ENCODE measurements at places on chromosomes 4 and X.

DNA sequence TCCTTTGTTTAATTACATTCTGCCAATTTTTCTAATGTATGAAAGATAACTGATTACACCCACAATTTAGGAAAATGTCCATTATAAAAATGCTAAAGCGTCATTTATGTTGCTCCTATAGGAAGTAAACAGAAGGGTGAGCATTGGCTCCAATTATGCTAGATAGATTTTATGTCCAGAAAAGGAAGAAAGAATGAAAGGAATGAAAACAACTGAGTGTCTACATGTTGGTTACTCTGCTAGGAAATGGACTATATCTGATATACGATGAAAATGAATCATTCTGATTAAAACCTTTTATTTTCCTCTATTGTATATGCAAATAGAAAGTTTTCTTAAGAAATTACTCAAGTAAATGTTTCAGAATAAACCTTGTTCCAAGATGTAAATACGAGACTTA, 1.6 kb downstream of the ENAM start:
- no peak for DNase-seq

- DNase-seq: no peak
Measured at GRCh38 chr4:15262396-15262795, 165.4 kb upstream of the C1QTNF7 start.

DNA sequence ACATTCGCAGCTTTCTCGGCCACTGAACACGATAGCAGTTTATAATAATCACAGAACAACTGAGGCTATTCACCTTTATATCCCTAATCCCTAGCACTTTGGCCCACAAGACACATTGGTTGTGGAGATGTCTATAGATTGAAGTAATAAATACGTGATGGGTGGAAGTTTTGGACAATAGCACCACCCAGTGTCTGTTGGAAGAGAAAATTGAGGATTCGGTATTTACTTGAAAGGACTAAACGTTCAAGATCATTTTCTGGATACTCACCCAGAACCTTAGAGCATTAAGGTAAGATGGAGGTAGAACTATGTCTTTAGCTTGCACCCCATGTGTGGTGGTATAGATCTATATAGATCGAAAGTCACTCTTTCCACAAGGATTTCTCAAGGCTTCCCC, 787 bp upstream of the TMSB15A start:
- no peak for DNase-seq

GRCh38 chr4:13887010-13887409, 259.5 kb upstream of the BOD1L1 start:
- DNase-seq: no peak

DNA sequence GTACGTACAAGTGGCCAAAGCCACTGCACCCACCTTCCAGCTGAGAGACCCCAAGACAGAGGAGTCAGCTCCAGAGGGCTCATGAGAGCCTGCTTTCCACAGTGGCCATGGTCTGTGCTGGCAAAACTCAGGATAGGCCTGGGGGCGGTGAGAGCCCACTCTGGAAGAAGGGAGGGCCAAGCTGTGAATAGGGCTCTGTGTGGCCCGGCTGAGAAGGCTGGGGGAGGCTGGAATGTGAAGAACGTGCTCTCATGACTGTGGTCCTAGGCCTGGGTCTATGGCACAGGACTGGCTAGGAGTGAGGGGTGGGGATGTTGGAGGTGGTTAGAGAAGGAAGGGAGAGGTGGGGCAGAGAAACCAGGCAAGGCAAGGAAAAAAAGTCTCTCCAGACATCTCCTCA, 13.3 kb downstream of the STARD8 start:
- DNase-seq: no peak

DNA sequence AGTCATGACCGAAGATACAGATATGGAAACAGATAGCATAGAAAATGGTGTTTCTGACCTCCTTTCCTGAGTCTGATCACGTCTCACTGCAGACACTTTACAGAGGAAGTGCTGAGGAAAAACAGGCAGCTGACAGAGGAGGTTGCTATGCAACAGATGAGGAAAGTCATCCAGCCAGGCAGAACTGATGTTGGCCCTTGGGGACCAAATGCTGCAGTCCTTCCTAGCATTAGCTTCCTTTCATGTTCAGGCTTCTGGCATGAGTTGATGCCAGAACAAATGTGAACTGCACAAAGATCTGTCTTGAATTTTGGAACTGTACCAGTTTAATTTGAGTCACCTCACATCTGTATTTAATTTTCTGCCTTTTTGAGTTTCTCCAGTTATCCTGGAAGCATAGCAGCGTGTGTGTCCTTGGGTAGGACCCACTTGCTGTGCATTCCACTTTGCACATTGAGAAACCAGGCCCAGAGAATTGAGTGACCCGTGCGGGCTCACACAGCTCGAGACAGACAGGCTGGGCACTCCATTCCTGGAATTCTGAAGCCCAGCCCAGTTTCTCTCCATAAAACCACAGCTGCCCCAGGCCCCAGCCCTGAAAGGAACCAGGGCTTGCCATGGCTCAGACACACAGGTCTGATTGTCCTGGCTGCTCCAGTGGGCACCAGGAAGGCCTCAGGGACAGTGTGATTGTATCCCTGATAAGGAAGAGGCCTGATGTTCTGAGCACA, 1.4 kb upstream of the MAGED1 start:
- no peak for DNase-seq

GRCh38 chr4:138696771-138697170, 318.8 kb upstream of the NOCT start:
- DNase-seq: no peak

GRCh38 chr4:137703195-137703594, 170.9 kb upstream of the PCDH18 start:
- DNase-seq: no peak

DNA sequence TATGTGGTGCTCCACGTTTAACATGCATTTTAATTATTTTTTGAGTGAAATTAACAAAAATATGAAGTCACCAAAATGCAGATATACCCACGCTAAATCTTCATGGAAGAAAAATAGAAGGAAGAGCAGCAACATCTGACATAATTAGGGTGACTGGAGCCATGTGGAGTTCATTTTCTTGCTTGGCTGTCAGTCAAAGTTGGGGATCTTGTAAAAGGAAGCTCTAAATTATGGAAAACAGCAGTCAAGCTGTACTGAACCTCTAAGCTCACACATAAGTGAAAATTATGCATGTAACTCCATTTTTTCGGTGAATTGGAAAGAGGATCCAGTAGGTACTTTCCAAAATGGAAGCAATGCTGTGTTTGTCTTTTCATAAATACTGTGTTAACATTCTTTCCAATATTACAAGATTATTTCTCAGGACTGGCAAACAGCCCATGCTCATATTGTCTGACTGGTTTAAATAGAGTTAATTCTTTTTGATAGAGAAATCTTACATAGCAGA, 9.7 kb upstream of the PDGFC start:
- DNase-seq: no peak

DNA sequence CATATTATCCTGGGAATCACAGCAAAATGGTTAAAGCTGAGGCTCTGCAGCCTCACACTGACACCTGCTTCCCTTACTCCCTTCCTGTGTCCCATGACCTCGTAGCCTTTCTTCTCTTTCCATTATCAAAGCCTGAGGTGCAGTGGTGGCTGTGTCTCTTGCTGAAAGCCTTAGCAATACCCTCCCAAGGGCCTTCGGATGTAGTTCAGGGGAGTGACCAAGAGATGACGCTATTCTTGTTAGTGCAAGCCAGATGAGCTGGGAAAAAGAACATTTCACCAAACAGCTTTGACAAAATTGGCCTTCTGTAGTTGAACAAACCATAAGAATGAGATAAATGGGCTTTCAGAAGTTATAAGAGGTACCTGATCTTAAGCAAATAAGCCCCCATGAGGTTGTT, 31.6 kb downstream of the SMIM10L2A start:
- no peak for DNase-seq

- DNase-seq: no peak
Measured at GRCh38 chrX:12139934-12140611, 1.8 kb downstream of the FRMPD4 start.

DNA sequence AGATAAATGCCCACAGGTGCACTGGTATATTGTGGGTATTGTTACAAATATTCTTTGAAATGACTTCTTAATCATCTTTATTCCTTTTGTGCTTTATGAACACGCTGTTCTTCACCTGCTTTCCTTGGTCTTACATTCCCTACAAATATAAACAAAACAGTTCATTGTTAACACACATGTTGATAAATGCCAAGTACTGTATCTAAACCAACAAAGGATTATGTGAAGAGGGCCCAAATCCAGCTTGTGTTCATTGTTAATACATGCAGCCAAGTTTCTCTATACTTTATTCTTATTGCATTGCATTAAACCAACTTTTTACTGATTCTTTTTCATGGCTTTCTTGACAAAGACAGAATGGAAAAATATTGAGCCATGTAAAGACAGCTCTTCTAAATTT, 42.8 kb downstream of the AREG start:
- DNase-seq: no peak

- no peak for DNase-seq
Measured at GRCh38 chr4:147247579-147247978, 233.3 kb upstream of the EDNRA start.

DNA sequence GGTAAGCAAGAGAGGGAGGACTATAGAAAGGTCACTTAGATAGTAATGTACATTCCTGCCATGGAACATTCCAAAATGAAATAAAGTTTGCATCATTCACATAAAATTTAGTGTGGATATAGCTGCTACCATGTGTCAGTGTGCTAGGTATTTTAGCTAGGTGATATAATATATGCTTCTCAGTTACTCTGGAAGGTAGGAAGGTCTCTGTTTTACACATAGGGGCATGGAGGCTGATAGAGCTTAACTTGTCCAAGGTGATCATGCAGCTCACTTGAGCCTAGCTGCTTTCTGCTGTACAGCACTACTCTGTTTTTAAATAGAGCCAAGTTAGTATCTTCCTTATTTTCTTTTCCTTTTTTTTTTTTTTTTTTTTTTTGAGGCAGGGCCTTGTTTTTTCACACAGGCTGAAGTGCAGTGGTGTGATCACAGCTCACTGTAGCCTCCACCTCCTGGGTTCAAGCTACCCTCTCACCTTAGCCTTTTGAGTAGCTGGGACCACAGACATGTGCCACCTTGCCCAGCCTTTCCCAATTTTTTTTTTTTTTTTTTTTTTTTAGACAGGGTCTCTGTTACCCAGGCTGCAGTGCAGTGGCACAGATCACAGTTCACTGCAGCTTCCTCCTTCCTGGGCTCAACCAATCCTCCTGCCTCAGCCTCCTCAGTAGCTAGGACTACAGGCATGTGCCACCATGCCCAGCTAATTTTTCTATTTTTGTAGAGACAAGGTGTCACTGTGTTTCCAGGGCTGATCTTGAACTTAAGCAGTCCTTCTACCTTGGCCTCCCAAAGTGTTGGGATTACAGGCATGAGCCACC, 10.4 kb downstream of the AFF1 start:
- DNase-seq: no peak

DNA sequence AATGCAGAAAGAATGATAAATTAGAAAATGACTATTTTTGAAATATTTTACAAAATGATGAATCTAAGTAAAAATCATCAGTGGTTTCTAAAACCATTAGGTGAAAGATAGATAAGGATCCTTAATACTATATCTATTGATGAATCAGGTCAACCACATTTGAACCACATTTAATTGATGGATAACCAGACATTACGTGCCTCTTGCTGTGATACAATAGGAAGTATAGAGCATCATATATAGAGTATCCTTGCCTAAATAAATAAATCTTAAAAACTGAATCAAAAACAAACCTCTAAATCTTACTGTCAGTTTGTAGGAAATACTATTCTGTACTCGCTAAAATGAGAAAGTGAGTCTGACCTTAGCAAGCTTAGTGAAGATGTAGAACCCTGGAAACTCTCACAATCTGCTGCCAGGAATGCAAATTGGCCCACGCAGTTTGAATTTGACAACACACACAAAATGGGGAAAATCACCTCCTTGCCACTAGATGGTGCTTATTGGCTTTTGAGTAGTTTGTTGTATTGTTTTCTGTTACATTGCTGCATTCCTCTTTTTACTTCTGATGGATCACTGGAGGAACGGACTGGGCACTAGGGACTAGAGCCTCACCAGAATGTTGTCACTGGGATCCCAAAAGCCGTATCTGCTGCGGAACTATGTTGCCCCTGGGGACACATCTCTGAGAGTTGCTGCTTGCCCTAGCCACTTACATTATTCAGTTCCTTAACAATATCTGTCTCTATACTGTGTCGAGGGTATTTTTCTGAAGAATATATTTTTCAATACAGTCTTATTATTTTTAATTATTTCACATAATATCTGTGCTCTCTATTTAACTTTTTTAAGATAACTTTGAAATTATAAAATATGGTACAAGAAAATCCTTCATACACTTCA, 25.4 kb upstream of the SLAIN2 start:
- peak; percentile 28 for DNase-seq

GRCh38 chrX:24025741-24026403, 1.1 kb downstream of the KLHL15 start:
- no peak for DNase-seq

- DNase-seq: no peak
Measured at GRCh38 chrX:13076176-13076961, 31.9 kb upstream of the FAM9C start.

- DNase-seq: no peak
Measured at GRCh38 chr4:123816462-123816861, 419.9 kb downstream of the SPRY1 start.

DNA sequence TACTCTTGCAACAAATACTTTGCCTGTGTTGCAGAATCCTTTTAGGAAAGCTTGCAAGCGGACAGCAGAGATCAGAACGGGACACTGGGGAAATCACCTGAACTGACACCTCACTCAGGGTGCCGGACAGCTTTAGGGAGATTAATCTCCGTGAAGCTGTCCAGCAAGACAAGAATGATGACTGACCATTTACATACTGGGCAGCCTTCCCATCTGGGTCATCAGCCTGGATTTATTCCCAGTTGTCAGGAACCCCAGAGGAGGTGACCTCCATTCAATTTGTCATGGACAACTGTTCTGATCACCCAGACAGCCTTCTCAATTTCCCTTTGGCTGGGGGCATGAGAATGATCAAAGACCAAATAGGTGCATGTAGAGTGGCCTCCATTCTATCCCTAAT, 93.0 kb upstream of the EGFL6 start:
- DNase-seq: no peak

DNA sequence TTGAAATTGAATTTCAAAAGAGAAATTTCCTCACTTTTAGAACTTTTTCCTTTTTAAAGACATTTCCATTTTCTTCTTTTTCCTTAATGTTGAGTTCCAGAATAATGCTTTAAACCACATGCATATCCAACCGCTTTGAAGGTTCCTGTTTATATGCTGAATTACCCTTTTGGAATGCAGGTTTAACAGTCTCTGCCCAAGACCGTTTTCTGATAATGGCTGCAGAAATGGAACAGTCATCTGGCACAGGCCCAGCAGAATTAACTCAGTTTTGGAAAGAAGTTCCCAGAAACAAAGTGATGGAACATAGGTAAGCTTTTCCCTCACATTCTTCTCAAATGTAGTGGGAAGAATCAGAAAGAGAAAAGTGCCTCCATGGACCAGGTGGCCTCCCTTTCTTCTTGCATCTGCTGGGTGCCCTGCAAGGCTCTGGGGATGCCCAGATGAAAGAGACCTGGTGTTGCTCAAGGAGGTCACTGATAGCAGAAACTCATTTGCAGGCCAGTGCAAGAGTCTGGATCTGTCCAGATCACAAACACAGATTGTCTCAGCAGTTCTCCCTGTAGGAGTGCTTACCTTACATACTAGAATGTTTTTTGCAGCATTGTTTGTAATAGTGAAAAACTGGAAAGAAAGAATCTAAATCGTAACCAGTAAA, 42.9 kb downstream of the MOSPD2 start:
- no peak for DNase-seq

GRCh38 chr4:38162240-38162784, 202.1 kb downstream of the PTTG2 start:
- DNase-seq: no peak

Data from stimulated activated CD4-positive, alpha-beta T cell treated with anti-CD3 and anti-CD28 coated beads, Interleukin-1b, Interleukin-23, amount 100 ng/mL, for 4 hours (primary cell).